ENCODE measurements at places on chromosomes 12 and 14. TPM values are rescaled to one million over a fixed set of nuclear protein-coding genes. Genes with fewer than 3 reads are reported as not detected.

PRB2 gene
- total RNA-seq, result not detected

STON2 gene
- 162 TPM for total RNA-seq

HCAR1 gene
- under 0.01 TPM for total RNA-seq

FGF23 gene
- total RNA-seq, result not detected

TMPRSS12 gene
- total RNA-seq, result not detected

AMHR2 gene
- not detected for total RNA-seq

CLEC14A gene
- total RNA-seq, result 7.7 TPM

COX8C gene
- not detected for total RNA-seq

RDH12 gene
- not detected for total RNA-seq

CARMIL3 gene
- under 0.01 TPM for total RNA-seq

PLXNC1 gene
- 46.6 TPM for total RNA-seq

SLC17A8 gene
- total RNA-seq, result not detected

IKZF4 gene
- total RNA-seq, result 2.8 TPM

CMA1 gene
- total RNA-seq, result not detected

KIF5A gene
- 2.7 TPM for total RNA-seq

RAPGEF3 gene
- 7.1 TPM for total RNA-seq

KRT81 gene
- not detected for total RNA-seq

CD27 gene
- 0.36 TPM for total RNA-seq

KERA gene
- total RNA-seq, result not detected

DICER1 gene
- total RNA-seq, result 53.2 TPM

KLRC4 gene
- total RNA-seq, result not detected

RNASE3 gene
- total RNA-seq, result not detected

AQP6 gene
- total RNA-seq, result not detected

MAP3K9 gene
- total RNA-seq, result 1.7 TPM

IFI27 gene
- total RNA-seq, result 282 TPM

LUM gene
- 1,443 TPM for total RNA-seq

CCDC60 gene
- total RNA-seq, result not detected

Data from hair follicle dermal papilla cell (primary cell).